Colonic mucosa (tissue), 4 donors: ENCODE measurements at places on chromosomes 16 and 17.

- DNase-seq, result no peak
Observed at GRCh38 chr17:75128694-75129505, 2.6 kb downstream of the NT5C start.

DNA sequence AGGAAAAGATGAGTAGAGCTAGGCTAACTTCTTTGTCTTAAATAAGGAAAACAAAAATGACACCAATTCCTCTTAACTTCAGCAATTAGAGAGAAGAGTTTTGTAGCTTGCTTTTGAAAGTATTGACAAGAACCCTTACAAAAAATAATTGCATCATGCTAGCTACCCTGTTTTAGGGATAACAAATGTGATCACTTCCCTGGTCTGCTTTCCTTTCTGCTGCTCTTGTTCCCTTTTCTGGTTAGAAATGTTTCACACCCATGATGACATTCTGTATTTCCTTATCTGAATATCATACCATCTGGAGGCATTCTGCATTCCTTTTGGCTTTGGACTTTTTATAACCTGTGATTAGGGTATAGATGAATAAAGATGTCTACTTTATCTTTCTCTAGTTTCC lies 9.9 kb upstream of the SMIM36 start:
- no peak for DNase-seq

DNA sequence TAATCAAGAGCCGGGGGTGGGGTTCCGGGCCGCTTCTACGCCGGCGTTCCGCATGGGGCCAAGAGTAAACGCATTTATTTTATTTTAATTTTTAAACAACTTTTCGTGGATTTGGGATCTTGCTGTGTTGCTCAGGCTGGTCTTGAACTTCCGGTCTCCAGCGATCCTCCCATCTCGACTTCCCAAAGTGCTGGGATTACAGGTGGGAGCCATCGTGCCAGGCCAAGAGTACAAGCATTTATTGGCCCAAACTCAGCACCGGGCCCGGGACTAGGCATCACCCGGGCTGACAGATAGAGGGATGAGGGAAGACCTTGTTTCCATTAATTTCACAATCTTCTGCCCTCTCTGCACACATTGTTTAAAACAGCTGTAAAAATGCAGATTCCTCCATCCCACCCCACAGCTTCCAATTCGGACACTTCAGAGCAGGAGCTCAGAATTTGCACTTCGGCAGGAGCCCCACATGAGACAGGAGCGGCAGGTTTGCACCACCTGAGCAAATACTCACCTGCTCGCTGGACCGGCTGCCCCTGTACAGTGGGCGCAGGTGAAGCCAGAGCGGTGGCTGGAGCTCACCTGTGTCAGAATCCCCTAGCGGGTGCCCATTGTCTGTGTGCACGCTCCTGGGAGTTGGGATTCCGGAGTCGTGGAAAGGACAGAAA lies 663 bp upstream of the GINS2 start:
- no peak for DNase-seq

GRCh38 chr16:56580391-56581048 lies 8.8 kb upstream of the MT3 start:
- no peak for DNase-seq

DNA sequence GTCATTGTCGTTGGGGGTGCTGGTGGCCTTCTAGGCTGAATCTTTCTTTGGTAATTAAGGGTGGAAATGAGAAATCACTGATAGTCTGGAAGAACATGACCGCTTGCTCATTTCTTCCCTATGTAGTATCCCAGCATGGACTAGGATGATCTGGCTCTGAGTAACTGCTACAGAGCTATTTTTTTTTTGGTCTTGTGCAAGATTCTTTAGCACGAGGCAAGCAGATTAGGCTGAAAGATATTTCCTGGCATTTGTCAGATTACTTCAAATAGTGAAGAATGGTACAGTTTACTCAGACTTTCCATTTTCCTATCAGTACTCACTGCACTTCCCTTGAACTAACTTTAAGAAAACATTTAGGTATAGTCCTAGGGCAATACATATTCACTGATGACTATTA lies 89.0 kb downstream of the SYCE1L start:
- DNase-seq, result no peak

GRCh38 chr16:47966325-47966724 lies 189.5 kb downstream of the ABCC12 start:
- no peak for DNase-seq

GRCh38 chr16:54829691-54830090 lies 101.0 kb upstream of the IRX5 start:
- no peak for DNase-seq

GRCh38 chr16:76926595-76926994 lies 264.4 kb upstream of the MON1B start:
- no peak for DNase-seq

DNA sequence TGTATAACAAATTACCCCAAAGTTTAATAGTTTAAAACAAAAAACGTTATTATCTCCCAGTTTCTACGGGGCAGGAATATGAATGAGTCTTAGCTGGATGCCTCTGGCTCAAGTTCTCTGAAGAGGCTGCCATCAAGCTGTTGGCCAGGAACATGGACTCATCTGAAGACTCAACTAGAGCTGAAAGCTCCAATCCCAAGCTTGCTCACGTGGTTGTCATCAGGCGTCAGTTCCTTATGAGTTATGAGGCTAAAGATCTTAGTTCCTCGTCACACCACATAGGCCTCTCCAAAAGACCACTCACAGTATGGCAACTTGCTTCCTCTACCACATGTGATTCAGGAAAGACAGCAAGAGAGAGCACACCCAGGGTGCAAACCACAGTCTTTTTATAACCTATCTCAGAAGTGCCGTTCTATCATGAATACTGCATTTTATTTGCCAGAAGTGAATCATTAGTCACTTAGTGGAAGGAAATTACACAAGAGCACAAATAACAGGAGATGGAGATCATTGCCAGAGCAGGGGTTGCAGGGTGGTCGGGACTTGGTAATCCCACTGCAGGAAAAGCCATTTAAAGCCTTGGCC lies 48.7 kb upstream of the NLK start:
- DNase-seq, result no peak

DNA sequence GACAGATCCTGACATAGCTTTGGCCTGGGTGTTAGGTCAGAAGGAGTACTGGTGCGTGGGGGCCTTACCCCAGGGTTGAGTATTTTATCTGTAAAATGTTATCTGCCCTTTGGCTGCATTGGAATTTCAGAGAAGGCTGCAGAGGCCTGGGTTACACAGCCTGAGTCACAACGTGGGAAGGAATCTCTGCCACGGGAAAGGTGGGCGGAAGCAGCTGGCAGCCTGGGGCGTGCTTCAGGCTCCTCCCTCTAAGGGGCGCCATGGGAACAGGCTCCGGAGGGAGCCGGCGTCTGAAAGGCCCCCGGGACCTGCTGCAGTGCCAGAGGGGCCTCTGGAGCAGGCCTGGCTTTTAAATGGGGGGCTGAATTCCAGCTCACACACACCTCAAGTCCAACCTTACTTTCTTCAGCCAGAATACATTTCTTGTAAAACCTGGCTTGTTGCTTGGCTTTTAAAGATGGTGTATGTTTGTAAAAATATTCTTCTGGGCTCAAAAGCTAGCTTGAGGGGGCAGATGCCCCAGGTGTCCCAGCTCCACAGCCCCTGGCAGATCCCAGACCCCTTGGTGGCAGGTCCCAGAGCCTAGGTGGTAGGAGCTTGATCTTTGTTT lies 142.2 kb downstream of the RAB11FIP4 start:
- no peak for DNase-seq

GRCh38 chr16:1109648-1110047 lies 13.6 kb upstream of the C1QTNF8 start:
- DNase-seq, result no peak

GRCh38 chr17:63798572-63799106 lies 24.7 kb downstream of the DDX42 start:
- DNase-seq, result no peak

- DNase-seq, result no peak
Observed at GRCh38 chr16:78490847-78491246, 391.4 kb downstream of the WWOX start.
